ENCODE measurements at places on chromosomes 1 and 21.

GRCh38 chr21:25297117-25297516 lies 310.2 kb downstream of the MRPL39 start:
- DNase-seq = no peak

DNA sequence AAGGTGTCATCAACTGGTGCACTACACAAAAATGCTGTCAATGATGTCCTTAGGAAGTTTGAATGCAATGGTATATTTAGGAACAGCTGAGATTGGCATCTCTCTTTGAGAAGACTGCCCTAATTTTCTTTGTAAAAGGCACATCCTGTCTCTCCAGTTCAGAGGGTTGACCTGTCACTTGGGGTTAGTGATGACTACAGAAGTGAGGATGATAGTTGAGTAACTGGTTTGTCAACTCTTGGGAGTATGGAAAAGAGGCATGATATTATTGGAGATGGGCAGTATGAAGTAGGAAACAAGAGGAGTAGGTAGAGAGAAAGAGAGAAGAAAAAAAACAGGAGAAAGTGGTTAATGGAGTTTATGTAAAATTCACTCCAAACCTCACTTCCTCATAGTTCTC lies 40.4 kb upstream of the PIGC start:
- no peak for DNase-seq

- no peak for DNase-seq
Measured at GRCh38 chr21:26451081-26451740, 121.9 kb downstream of the CYYR1 start.

- DNase-seq = no peak
Measured at GRCh38 chr1:79741720-79742421, 735.3 kb upstream of the ADGRL4 start.

GRCh38 chr1:166947398-166948043 lies 27.8 kb downstream of the ILDR2 start:
- peak; percentile 88 for DNase-seq

DNA sequence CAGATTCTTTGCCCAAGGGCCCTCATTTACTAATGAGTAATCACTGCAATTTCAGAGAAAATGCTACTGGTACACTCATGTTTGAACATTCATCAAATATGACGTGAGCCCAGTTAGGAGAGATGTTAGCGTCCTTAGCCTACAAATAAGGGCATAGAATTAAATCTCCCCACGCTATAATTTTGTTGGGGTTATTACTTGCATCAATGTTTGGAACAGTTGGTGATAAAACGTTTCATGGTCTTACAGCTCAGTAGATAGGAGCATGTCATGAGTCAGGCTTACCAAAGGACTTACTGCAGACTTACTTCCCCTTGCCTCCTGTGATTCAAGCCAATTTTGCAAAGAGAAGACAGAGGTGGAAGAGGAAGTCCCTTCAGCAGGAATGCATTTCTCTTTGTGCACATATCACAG lies 304.0 kb downstream of the KIF26B start:
- DNase-seq = no peak

GRCh38 chr21:45098867-45099266 lies 24.5 kb downstream of the ADARB1 start:
- DNase-seq = no peak

DNA sequence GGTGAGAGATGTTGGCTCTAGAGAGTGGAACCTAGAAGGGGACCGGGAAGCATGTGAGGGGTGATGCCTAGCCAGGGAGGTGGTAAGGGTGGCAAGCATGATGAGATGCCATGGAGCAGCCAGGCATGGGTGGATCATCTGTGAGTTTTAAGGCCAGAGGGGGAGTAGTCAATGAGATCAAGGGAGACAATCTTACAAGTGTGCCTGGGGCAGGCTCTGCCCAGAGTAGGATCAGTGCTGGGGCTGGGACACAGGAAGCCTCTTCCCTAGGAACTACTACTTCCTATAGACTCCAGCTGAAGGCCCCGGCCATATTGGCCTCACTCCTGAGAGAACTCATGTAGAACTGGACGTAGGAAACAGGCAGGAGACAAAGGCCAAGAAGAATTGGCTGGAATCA lies 192.4 kb upstream of the CSF3R start:
- DNase-seq = no peak

DNA sequence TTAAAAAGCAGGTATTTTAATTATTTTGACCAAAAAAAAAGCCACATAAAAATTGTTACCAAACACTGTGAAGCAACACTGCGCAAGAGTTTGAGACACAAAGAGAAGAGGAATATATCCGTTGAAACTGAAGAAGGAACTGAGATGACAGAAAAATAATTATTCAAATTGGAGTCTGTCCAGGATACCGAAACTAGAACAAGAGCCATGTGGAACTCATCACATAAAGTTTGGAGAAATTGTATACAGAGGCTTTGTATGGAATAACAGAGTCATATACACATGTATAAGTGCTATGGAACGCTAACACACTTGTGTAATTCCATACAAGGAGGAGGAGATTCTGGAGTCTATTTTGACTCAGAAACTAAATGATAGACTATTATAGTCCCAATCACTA lies 675.1 kb upstream of the ADGRL2 start:
- DNase-seq = no peak

- DNase-seq = no peak
Measured at GRCh38 chr1:114124644-114125043, 29.0 kb downstream of the SYT6 start.

DNA sequence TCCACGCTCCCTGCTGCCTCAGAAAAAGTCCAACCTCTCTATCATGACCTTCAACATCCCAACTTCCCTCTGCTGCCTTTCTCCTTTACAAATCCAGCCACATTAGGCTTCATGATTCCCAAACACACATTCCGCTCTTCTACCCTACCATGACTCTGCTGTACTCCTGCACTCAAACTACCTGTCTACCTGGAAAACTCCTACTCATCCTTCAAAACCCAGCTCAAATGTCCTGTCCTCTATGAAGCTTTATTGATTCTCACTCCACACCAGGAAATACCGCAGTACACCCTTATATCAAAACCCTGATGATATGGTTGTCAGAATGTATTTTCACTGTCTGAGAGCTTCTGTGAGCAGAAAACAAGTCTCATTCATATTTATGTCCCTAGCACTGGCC lies 8.9 kb downstream of the ARHGEF19 start:
- no peak for DNase-seq

- DNase-seq = no peak
Measured at GRCh38 chr1:154478639-154479038, 23.4 kb upstream of the TDRD10 start.

DNA sequence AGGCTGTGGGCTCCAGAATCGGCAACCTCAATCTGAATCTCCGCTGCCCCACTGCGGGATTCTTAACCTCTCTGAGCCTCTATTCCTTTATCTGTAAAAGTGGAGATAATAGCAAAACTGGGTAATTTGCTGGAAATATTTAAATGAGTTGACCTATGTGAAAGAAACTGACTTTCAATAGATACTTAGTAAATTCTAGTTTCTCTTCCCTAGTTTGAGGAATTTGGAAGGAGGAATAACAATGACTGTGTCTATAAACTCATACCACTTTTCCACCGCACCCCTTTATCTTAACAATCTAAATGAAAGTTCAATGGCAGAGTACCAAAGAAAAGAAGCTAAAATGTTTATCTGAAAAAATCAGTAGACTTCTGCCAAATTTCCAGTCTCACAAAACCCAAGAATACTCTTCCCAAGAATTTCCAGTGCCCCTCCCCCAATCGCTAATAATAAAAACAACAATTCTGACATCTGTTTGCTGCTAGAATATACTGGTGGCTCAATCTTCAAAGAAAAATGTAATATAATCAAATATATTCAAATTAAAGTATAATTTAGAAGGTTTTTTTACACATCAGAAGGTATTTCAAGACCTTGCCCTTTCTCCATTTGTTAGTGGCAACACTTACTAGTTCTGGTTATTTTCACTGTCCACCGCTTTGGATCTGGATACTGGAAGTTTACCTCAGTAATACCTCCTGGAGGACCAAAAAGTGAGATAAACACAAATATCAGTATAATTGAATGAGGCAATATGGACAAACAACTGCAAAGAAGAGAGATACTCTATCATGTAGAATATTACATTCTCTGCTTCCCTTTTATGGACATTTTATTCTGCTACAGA lies 171.2 kb downstream of the LTN1 start:
- no peak for DNase-seq

GRCh38 chr1:8460132-8460544 lies 142.2 kb downstream of the SLC45A1 start:
- no peak for DNase-seq

- DNase-seq = no peak
Measured at GRCh38 chr1:232168508-232168907, 461.4 kb downstream of the SIPA1L2 start.

- no peak for DNase-seq
Measured at GRCh38 chr1:234581063-234581714, 28.8 kb downstream of the IRF2BP2 start.

- DNase-seq = peak; percentile 83
Measured at GRCh38 chr1:177274687-177275211, 104.0 kb downstream of the BRINP2 start.

- DNase-seq = peak; percentile 71
Measured at GRCh38 chr1:9289090-9289534, 3.6 kb upstream of the SPSB1 start.

- DNase-seq = no peak
Measured at GRCh38 chr21:45562402-45562801, 20.2 kb upstream of the SLC19A1 start.

GRCh38 chr21:14229399-14229798 lies 13.4 kb downstream of the RBM11 start:
- DNase-seq = no peak

DNA sequence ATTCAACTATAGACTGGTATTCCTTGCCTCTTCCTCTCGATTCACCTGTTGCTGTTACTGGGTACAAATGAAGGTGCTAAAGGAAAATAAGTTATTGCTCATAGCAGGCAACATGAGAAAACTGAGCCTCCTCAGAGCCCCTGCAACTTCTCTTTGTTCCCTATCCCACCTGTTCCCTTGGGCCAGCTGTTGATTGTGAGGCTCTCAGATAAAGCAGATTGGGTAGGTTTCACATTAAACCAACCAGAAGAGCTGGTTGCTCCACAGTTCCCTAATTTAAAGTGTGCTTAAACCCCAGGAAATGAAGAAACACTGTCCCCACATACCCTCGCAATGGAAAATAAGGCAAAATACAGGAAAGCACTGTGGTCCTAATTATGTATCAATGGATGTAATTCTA lies 4.8 kb downstream of the DEDD start:
- no peak for DNase-seq

- no peak for DNase-seq
Measured at GRCh38 chr1:110504226-110504625, 14.7 kb downstream of the KCNA10 start.

- no peak for DNase-seq
Measured at GRCh38 chr1:117176579-117176978, 34.1 kb downstream of the VTCN1 start.

- no peak for DNase-seq
Measured at GRCh38 chr1:52393174-52393573, 11.0 kb downstream of the ORC1 start.

- peak; percentile 24 for DNase-seq
Measured at GRCh38 chr1:85494074-85494903, 29.3 kb upstream of the DDAH1 start.

DNA sequence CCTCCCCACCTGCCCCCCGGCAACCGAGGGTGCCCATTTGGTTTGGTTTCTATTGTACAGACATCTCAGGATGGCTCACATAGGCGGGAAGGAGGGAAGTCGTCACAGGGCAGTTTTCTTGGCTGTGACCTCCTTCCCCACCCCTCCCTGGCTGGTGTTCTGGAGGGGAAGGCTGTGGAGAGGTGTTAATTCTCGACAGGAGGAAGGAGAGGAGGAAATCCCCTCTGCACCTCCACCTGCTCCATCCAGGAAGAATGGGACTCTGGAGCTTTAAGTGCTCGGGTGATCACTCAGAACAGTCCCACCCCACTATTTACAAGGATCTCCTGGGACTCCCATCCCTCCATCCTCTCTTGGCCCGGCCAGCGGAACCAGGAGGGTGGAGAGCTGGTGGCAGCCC lies 7.6 kb downstream of the MEX3A start:
- no peak for DNase-seq
